Fibroblast of skin of back (primary cell): ENCODE measurements at places on chromosomes 4 and X.

DNA sequence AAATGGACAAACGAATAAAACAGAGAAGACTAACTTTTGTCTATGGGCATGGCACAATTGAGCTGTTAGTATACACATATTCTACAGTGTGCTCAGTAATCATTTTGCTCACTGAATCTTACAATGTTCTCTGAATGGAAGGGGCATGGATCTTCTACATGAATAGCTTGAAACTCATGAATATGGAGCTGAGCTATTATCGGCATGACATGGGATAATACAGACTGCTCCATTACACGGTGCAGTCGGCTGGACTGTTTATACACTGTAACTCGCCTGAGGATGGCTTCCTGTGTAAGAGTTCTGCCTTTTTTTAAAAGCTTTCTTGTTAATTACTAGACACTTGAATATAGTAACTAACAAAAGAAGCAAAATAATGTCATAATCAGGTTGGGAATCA, 368.5 kb upstream of the MAD2L1 start:
- DNase-seq: no peak

DNA sequence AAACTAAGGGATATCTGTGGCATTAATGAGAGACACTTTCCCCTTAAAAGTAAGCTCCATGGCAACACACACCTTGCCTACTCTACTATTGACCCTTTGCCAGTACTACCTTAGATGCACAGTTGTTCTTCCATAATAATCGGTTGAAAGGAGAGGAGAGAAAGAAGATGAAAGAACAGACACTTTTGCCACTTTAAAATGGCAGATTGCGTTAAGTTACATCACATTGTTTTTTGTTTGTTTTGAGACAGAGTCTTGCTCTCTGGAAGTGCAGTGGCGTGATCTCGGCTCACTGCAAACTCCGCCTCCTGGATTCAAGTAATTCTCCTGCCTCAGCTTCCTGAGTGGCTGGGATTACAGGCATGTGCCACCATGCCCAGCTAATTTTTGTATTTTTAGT, 239.8 kb downstream of the SCFD2 start:
- no peak for DNase-seq

GRCh38 chr4:150127757-150128156, 49.5 kb downstream of the DCLK2 start:
- peak; percentile 68 for DNase-seq

DNA sequence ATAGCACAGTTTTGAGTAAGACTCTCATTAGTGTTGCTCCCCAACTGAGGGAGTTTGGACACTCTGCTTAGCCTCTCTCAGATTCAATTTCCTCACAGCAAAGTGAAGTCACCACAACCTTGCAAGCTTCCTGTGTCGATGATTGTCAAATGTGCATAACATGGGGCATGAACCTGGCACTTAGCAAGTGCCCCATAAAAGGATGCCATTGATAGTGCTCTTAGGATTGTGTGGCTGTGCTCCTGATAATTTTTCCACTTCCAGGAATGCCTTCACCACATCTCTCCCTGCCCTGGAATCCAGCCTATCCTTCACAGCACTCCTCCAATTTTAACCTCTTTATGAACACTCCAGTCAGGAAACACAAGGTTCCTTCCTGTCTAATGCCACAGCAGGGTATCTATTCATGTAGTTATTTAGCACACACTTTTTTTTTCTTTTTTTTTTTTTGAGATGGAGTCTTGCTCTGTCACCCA, 309.4 kb downstream of the PPP3CA start:
- no peak for DNase-seq

- DNase-seq: no peak
Measured at GRCh38 chrX:15204130-15204751, 65.6 kb downstream of the ASB9 start.

- DNase-seq: no peak
Measured at GRCh38 chrX:32289356-32289755, 922.0 kb downstream of the DMD start.

DNA sequence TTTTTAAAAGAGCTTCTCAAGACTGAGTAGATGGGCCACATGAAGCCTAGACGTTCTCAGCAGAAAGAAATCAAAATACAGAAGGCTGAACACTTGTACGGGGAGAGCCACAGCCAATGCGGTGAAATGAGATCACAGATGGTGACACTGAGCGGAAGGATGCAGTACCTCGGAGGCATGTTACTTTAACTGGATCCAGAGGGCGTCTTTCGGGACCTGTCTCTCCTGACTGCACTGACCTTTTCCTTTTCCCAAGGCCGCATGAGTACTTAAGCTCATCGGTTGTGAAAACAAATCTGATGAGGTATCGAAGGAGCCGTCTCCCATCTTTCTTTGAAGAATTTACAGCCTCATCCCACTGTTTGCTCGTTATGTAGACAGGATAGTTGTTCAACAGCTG, 32.6 kb downstream of the BEND4 start:
- no peak for DNase-seq

- DNase-seq: peak; percentile 2
Measured at GRCh38 chrX:30525732-30526131, 51.8 kb downstream of the TASL start.

DNA sequence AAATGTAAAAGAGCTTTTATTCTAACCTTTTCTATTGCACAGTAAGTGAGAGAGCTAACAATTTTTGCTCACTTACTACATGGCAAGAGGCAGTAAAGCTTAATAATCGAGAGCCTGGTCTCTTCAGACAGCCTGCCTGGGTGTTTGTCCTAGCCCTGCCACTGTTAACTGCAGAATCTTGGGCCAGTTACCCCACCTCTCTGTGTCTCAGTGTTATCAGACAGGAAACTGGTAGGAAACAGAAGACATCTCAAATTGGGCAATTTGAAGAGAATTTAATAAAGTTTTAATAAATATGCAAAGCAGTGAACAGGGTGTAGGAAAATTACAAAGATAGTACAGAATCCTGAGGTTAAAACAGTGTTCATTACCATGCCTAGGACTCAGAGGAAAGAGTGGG, 13.4 kb downstream of the STAP1 start:
- DNase-seq: no peak

- peak; percentile 46 for DNase-seq
Measured at GRCh38 chrX:68185161-68185560, 248.1 kb downstream of the OPHN1 start.

- no peak for DNase-seq
Measured at GRCh38 chrX:84909151-84909550, 94.5 kb upstream of the APOOL start.

GRCh38 chr4:109238746-109239145, 63.7 kb downstream of the COL25A1 start:
- DNase-seq: no peak

- DNase-seq: no peak
Measured at GRCh38 chrX:22810876-22811275, 188.9 kb upstream of the DDX53 start.

DNA sequence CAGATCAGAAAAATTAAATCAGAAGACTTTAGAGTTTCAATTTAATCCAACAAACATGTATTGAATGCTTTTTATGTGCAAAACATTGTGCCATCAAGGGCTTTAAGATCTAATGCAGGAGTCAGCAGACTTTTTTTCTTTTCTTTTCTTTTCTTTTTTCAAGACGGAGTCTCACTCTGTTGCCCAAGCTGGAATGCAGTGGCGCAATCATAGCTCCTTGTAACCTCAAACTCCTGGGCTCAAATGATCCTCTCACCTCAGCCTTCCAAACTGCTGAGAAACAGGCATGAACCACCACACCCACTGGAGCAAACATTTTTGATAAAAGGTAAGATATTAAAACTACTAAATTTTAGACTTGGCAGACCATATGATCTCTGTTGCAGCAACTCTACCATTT, 24.6 kb upstream of the LRBA start:
- no peak for DNase-seq

DNA sequence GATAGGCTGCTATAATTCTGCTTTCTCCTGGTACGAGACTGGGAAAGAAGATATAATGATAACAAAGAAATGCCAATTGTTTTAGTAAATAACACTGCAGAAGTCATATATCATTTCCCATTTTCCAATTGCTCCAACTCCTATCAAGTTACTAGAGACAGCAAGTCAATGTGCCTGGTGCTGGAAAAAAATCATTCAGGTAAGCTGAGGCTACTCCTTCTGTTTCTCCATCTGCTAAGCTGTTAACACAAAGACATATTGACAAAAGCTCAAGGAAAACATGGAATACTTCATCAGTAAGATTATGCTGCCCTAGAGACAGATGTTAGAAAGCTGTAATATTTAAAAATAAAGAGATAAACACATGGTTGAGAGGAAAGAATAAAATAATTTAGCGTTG, 10.0 kb downstream of the NAA11 start:
- DNase-seq: no peak

GRCh38 chr4:81211956-81212355, 3.1 kb downstream of the PRKG2 start:
- no peak for DNase-seq

DNA sequence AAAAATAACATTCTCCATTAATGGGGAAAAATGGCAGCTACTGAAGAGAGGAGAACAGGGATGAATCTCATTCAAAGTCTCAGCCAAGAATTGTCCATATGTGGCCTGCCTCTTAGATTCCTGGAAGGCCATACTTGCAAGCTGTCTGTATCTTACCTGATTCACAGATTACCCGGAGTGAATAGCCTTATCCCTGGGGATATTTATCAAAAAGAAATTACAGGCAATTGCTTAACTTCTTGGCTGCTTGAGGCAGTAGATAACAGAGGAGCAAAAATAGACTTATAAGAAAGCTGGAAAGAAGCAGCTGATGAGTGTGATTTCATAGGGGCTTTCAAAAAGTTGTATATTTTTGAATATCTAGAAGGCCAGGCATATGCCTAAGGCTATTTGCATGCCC, 68.8 kb upstream of the PPP1R2C start:
- no peak for DNase-seq

DNA sequence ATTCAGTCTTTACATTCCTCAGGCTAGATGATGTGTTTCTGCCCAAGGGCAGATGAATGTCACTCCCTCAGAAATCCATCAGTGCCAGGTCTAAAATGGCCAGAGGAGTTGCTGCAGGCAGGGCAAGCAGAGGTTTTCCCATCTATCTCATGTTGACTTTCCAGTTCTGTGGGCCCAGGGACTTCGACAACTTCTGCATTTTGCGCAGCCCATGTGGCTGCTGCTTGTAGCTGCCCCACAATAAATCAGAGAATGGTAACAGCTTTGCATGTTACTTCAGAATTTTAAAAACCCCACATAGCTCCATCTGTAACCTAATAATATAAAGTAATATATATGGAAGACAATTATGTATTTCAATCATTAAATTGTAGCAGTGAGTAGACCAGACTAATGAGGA, 1367.7 kb upstream of the AGA start:
- no peak for DNase-seq

GRCh38 chr4:154406018-154406795, 85.4 kb downstream of the DCHS2 start:
- no peak for DNase-seq
